ENCODE measurements at places on chromosomes 1 and 21. TPM values are rescaled to one million over a fixed set of nuclear protein-coding genes. Genes with fewer than 3 reads are reported as not detected.

DNA sequence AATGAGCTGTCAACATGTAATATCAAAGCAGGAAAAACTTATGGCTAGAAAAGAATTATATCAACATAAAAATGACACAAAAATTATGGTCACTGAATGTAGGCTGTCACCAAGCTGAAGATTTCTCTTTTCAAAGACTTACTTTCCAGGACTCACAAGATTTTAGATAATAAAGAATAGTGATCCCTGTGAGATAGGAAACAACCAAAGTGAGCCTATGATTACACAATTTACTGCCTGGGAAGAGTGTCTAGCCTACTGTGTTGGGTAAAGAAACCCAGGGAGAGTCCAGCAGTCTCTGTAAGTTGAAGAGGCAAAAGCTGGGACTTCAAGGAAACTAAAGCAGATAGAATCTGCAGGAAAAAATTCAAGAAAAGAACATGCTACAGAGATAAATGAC is 20.2 kb upstream of the RGS1 start:
- H3K27me3 ChIP-seq, result no peaks in the 10 kb centered on the region
- no peaks in the 10 kb centered on the region for H3K36me3 ChIP-seq
- H3K27ac ChIP-seq, result no peak overlapping the region
- DNase-seq, result no peak

DNA sequence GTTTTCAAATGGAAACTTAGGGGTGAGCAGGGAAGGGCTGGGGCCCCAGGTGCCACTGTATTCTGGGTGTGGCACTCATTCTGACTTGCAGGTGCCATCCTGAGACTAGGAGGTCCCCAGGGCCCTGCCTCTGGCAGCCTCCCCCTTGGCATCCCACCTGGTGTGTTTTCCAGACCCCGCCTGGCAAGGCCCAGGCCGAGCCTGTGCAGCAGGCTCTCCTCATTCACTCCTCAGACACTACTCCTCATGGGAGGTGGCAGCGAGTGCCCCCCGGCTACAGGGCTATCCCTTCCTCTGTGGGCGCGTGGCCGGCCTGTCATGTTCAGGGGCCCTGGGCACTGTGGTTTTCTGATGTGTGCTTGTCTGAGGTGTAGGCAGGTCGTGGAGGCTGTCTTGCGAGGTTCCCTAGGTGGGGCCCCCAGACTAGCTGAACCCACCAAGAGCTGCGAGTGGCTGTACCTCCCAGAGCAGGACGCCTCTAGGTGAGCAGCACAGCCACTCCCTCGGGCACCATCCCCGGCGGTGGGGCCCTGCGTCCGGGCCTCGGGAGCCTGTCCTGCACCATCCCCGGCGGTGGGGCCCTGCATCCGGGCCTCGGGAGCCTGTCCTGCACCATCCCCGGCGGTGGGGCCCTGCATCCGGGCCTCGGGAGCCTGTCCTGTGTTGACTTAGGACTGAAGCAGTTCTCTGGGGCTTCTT is 13.2 kb downstream of the SLX9 start:
- H3K4me1 ChIP-seq, result no peaks in the 10 kb centered on the region
- H3K27ac ChIP-seq, result no peak overlapping the region
- H3K27me3 ChIP-seq, result no peaks in the 10 kb centered on the region
- no peak overlapping the region for H3K4me3 ChIP-seq

- H3K36me3 ChIP-seq, result no peaks in the 10 kb centered on the region
- H3K27me3 ChIP-seq, result no peaks in the 10 kb centered on the region
- H3K27ac ChIP-seq, result no peak overlapping the region
- no peak for DNase-seq
These were observed 188.7 kb downstream of the COL11A1 start for GRCh38 chr1:102919659-102920058.

ADGRL4 gene
- total RNA-seq, result not detected

SLC44A3 gene
- not detected for total RNA-seq
